ENCODE measurements at places on chromosomes 13 and 19.

DNA sequence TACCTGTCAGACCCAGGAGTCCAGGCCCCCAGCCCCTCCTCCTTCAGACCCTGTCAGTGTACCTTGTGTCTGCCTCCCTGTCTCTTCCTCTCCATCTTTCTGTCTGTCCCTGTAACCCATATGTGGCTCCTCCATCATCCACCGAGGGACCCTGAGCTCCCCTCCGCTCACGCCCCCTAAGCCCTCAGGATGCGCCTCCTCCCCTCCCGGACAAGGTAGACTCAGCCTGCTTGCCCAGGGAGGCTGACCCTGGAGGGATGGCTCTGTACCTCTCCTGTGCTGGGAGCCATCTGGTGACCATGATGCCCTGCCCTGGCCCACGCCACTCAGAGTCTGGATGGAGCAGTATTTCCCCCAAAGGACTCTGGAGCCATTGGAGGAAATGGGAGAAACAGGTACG lies 1.0 kb upstream of the CAPN12 start:
- no peak for DNase-seq

DNA sequence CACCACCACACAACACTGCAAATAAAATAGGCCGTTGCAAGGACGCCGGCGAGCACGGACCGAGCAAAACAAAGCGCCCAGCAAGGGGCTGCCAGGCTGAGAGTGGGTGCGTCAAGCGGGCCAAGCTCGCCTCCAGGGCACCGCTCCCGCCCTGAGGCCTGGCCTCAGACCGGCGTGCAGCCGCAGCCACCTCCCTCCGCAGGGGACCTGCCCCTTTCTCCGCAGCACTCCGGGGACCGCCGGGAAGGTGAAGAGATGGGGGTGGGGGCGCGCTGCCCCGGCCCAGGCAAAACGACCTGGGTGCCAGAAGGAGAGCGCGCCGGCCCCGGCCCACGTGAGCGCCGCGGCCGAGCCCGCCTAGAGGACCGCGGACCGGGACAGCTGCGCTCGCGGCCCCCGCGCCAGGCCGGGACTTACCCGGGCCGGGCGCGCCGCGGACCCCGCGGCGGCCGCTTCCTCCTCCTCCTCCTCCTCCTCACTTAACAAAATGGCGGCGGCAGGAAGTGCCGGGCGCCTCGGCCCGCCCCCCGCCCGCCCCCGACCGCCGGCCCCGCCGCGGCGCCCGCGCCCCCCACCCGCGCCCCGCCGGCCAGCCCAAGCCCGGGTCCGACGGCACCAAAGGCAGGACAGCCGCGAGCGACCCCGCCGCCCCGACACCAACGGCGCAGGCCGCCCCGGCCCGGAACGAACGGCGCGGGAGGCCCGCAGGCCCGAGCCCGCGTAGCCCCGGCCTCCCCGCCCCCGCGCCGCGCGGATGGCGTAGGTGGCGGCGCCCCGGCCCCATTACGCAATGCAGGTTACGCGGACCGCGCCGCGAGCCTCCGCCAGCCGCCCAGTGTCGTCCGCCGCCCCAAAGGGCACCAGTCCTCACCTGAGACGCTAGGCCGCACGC lies 674 bp downstream of the BRD4 start:
- DNase-seq, result no peak

DNA sequence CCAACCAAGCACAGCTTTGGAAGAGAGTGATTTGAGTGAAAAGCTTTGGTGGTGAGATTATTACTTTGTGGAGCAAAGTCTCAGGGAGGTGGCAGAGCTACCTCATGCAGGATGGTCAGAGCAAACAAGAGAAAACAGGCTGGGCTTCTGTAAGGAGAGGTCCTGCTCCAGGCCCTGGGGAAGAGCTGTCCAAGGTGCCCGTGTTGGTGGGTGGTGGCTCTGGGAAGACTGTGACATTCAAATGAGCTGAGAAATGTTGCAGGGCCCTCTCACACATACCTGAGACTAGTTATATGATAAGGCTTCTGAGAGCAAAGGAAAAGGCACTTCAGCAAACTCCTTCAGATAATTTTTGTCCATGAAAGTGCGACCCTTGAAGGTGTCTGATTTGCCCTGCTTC lies 205.5 kb upstream of the SOX21 start:
- no peak for DNase-seq

DNA sequence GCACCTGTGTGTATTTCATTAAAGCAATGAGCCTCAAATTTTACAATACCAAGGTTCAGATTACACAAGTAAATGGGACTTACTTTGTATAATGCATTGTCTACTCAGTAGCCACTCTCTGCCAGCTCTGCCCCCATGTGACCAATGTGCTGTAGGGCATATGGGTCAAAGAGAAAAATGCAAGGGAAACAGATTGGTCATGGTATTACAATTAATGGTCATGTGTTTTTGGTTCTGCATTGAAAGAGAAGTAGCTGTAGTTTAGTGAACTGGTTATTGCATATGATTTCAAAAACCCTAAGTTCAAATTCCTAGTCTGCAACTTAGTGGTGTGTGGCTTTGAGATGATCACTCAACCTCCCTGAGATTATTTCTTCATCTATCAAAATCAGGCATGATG lies 545.4 kb downstream of the SUCLA2 start:
- no peak for DNase-seq

DNA sequence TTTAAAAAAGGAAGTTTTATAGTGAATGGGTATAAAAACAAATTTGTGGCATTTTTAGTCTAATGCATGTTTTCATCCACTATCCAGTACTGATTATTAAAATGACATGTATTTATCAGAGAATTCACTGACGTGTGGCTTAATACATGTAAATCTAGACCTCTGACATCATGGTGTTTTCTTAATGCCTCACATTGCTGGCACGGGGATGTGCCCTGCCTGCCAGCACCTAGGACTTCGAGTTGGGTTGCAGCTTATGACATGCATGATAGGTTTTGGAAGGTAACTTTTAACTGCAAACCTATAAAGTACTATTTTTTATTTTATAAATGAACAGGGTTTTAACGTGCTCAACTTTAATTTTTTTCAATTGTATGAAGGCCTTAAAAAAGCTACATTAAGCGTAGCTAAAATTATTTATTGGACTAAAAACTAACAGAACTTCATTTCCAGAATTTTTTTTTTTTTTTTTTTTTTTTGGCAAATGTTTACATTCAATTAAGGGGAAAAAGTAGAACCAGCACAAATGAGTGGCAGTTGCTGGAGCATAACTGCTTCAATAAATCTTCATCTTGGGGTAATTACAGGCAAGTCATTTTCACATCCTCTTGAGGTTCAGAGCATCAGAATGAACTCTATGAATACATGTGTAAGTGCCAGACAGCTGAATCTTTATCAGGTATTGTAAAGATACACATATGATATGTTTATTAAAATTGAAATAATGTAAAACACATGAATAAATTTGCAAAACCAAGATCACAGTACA lies 16.3 kb downstream of the METTL21C start:
- no peak for DNase-seq
